NCI-H69 (cell line): ENCODE measurements at places on chromosomes 16 and 17.

DNA sequence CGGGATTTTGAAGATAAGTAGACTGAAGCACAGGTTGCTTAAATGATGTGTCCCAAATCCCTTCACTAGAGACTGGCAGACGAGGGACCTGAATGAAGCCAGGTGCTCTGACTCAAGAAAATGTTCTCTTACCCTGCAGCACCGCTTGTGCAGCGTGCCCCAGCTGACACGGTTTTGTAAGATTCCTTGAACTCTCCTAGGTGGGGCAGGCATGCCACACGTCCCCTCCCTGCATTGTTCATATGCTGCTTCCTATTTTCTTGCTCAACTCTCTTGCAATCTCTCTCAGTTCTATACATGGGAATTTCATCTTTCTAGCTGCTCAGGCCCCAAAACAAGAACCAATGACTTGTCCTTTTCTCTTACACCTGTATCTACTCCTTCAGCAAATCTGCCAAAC, 22.1 kb upstream of the HNF1B start:
- DNase-seq, result no peak

- peak; percentile 62 for DNase-seq
Observed at GRCh38 chr16:85707528-85708095, 18.9 kb upstream of the GINS2 start.

GRCh38 chr16:14289692-14290340, 218.7 kb downstream of the MRTFB start:
- DNase-seq, result peak; percentile 82

DNA sequence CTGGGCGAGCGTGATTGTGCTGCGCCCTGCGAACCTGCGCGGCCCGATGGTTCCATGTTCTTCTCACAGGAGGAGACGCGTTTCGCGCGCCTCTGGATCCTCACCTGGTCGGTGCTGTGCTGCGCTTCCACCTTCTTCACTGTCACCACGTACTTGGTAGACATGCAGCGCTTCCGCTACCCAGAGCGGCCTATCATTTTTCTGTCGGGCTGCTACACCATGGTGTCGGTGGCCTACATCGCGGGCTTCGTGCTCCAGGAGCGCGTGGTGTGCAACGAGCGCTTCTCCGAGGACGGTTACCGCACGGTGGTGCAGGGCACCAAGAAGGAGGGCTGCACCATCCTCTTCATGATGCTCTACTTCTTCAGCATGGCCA, 1.0 kb downstream of the FZD2 start:
- DNase-seq, result no peak

DNA sequence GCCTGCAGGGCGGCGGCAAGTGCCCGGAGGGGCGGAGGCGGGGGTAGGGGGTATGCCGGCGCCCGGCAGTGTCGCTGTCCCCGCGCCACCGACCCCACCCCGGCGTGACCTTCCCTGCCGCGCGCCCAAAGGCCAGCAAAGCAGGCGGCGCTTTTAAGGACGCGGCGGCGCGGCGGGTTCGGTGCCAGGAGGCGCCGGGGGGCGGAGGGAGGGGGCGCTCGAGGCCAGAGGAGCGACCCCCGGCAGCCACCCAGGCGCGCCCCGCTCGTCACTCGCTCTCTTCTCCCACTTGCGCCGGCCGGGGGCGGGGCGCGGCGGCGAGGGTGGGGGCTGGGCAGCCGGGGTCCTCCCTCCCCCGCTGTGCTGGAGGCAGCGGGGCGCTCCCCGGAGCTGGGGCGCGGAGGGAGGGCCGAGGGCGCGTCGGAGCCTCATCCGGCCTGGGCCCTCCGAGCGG, 8.6 kb upstream of the BAHCC1 start:
- DNase-seq, result peak; percentile 51

DNA sequence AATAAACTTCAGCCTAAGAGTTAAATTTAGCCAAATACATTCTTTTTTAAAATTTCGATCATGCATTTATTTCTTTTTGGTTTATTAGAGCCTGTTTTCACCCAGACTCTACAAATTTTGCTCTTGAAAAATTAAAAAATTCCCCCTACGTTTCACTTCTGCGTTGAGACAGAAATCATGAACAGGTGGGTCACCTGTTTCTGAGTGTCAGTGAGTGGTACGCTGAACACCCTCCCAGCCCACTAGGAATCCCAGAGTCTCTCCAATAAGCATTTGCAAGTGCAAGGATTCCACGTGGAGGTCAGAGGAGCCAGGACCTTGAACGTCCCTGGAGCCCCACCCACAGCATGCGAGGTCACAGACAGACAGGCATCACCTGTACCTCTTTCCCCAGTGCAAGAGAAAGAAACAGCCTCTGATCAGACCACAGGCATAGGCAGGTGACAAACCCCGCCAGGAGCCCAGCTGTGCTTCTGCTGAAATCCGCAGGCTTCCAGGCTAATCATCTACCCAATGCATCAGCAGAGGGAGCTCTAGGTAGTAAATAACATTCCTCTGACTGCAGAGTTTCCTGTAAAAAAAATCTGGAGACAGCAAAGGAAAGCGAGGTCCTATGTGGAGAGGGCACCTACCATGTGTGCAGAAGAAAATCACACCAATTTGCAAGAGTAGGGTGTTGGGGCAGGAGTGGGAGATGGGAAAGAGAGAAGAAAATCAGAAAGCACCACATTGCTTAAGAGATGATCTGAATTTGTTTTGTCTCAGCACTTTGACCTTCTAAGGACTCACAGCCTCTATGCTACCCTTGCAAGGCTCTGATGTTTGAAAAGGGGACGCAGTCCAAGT, 5.9 kb upstream of the XYLT1 start:
- DNase-seq, result peak; percentile 11

DNA sequence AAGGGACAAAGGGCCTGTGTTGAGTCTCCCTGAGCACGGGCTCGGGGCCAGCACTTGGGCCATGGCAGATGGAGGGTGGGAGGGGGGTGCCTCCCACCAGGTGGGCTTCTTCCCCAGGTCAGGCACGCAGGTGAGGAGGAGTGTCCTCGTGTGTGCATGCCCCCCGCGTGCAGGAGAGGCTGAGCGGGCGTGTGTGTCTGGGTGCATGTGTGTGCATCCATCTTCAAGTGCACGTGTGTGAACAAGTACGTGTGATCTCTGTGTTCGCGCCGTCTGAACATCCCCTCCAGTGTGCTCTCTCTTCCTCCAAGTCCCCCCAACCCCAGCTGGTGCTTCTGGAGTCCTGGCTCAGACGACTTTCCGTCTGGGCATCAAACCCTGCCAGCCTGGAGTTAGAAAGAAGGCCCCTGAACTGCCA, 2.7 kb upstream of the ZG16B start:
- peak; percentile 41 for DNase-seq

DNA sequence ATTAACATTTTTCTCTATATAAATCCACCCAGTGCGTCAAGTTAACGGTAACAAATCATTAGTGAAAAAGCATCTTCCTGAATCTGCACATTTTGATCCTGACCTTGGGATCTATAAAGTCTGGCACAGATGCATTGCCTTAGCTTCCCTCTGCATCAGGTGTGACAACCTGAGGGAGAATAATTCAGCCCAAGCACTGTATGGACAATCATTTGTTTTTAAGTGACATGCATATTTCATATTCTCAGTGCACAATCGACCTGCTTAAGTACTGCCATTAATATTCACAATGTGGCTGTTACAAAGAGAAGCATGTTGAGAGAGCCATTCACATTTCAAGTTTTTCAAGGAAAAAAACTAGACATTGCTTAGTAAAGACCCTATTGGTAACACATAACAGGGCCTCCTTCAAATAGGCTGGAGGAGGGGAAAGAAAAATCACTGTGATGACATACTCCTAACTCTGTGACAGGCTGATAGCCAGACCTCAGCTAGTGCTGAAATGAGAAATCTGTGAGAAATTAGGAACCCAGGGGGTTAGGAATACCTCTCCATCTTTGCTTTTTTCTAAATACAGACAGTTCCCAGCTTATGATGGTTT, 505.3 kb upstream of the CDH5 start:
- no peak for DNase-seq

GRCh38 chr17:50275279-50275678, 1.0 kb downstream of the TMEM92 start:
- DNase-seq, result no peak

DNA sequence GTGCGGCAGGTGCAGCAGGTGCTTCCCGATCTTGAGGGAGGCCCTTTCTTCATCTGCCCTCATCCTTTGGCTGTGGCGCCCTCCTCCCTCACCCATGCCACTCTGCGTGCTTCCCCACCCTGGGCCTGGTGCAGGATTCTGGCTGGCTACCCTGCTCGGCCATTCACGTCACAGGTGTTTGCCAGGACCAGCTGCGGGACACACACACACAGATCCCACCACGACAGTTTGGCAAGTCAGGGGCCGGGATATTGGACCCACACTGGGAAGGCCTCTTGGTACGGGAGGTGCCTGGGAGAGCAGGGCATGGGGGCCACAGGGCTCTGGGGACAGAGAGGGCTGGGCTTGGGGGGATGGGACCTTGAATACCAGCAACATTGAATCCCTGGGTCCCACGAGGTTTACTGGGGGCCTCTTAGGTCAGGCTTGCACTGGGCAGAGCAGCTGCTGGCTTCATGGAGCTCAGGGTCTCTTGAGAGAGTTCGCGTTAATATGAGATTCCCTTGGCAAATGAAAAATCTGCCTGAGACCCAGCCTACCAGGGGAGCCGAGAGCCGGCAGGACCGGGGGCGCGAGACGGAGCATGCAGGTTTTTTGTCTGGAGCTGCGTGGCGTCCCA, 15.1 kb downstream of the ADCY7 start:
- peak; percentile 32 for DNase-seq

DNA sequence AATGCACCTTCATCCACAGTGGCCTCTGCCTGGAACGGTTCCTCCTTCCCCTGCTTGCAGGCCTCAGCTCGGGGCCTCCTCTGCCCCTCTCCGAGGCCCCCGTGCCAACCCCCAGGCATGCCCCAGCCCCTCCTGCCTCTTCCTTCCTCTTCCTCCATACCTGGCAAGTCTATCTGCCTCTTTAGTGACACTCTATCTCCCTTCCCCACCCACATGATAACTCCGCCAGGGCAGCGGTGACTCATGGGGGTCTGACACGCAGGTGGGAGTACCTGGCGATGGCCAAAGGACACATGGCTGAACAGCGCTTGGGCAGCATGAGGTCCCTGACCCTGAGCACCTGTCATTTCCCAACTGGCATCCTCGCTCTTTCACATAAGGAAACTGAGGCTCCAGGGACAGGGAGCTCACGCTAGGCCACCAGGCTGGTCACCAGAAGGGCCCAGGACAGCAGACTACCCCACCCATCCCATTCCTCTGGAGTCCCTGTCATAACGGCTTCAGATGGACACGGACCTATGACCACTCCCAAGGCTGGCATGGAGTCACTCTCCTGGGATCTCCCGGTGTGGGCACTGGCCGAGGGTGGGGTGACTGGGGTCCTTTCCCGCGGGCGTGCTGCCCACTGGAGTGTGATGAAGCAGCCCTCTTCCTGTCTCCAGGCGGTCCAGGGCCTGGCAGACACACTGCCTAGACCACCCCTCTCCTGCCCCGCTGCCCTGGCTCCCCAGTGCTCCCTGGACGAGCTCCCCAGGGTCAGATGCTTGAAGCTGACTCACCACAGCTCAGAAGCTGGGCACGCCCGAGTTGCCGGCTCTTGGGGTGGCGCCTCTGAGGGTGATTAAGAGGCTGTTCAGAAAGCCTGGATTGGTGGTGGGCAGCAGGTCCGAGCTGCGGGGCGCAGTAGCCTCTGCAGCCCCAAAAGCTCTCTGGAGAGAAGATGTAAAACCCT, 100.6 kb downstream of the ENGASE start:
- DNase-seq, result no peak

GRCh38 chr16:74094514-74094913, 202.1 kb upstream of the PSMD7 start:
- no peak for DNase-seq

- DNase-seq, result no peak
Observed at GRCh38 chr16:55302635-55303034, 21.4 kb upstream of the IRX6 start.

DNA sequence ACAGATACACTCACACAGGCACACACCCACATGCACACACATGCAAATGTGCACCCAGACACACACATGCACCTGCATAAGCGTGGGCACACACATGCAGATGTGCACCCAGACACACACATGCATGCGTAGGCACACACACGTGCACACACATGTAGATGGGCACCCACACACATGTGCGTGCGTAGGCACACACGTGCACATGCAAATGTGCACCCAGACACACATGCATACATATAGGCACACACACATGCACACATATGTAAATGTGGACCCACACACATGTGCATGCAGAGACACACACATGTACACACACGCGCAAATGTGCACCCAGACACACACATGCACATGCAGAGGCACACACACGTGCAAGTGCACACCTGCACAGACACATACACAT, 60.3 kb downstream of the MRM1 start:
- no peak for DNase-seq

DNA sequence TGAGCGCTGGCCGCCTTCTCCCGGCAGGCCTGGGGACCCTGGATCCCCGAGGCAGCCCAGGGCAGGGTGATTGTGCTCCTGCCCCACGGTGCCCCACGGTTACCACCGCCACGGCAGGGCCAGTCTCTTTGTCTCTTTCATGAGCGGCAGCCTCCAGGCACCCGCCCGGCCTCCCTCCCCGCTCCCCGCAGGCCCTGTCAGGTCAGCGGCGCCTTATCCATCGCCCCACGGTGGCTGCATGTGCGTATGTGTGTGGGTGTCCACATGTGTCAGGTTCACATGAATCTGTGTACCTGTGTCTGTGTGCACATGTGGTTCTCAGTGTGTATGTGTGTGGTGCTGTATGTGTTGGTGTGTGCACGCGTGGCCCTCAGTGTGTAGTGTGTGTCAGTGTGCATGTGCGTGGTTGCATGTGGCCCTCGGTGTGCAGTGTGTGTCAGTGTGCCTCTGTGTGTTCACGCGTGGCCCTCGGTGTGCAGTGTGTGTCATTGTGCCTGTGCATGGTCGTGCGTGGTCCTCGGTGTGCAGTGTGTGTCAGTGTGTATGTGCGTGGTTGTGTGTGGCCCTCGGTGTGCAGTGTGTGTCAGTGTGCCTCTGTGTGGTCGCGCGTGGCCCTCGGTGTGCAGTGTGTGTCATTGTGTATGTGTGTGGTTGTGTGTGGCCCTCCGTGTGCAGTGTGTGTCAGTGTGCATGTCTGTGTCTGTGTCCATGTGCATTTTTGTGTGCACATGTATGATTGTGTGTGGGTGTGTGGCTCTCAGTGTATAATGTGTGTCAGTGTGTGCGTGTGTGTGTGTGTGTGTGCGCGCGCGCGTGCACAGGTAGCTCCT, 239.2 kb upstream of the GSE1 start:
- DNase-seq, result no peak

GRCh38 chr16:1781254-1781653, 1.1 kb downstream of the SPSB3 start:
- no peak for DNase-seq

DNA sequence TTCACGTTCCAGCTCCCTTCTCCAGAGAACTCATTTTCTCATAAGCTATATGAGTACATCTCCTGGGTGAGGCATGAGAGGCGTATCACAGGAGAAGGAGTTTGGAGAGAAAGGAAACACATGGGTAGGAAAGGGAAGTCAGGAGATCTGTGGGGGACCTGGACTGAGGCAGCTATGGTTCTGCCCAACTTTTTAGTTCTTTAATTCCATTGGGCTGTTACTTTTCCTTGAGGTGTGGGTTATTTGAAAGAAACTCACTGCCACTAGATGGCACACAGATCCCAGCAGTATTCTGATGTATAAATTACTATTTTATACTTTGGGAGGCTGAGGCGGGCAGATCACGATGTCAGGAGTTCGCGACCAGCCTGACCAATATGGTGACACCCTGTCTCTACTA, 63.6 kb downstream of the NUP93 start:
- no peak for DNase-seq

- DNase-seq, result no peak
Observed at GRCh38 chr16:86734543-86735460, 156.5 kb downstream of the FOXL1 start.

- DNase-seq, result no peak
Observed at GRCh38 chr16:86667035-86667434, 88.7 kb downstream of the FOXL1 start.

GRCh38 chr16:48201515-48202201, 42.4 kb upstream of the LONP2 start:
- DNase-seq, result no peak
